Endodermal cell (in vitro differentiated cells): ENCODE measurements at places on chromosomes 7 and 10. TPM values are rescaled to one million over a fixed set of nuclear protein-coding genes. Genes with fewer than 3 reads are reported as not detected.

DNAAF5 gene
- total RNA-seq, result 49.4 and 54.2 TPM in 2 replicates

DNA sequence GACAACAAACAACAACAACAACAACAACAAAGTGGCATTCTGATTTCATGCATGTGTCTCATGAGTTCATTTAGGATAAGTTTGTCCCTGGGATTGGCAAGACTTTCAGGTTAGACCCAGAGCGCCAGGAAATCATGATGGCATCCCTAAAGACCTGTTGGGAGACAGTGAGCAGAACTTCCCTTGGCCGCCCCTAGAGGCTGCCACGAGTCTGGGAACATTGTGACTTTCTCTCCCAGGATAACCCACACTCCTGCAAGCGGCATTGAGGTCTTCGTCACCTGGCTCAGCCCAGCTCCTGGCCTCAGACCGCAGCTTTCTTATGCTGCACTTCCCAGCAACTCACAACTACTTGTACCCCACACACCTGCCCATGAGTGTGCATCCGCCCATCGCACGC is 80.5 kb upstream of the RNF32 start:
- DNase-seq, result peak; percentile 83

TSPAN15 gene
- total RNA-seq, result 15.8 to 21.6 TPM (median 19.5 TPM) in 3 replicates

- DNase-seq, result no peak
Measured at GRCh38 chr10:86732771-86733170, 23.6 kb upstream of the BMPR1A start.

- DNase-seq, result no peak
Measured at GRCh38 chr10:78656417-78657162, 412.2 kb upstream of the ZMIZ1 start.

DNA sequence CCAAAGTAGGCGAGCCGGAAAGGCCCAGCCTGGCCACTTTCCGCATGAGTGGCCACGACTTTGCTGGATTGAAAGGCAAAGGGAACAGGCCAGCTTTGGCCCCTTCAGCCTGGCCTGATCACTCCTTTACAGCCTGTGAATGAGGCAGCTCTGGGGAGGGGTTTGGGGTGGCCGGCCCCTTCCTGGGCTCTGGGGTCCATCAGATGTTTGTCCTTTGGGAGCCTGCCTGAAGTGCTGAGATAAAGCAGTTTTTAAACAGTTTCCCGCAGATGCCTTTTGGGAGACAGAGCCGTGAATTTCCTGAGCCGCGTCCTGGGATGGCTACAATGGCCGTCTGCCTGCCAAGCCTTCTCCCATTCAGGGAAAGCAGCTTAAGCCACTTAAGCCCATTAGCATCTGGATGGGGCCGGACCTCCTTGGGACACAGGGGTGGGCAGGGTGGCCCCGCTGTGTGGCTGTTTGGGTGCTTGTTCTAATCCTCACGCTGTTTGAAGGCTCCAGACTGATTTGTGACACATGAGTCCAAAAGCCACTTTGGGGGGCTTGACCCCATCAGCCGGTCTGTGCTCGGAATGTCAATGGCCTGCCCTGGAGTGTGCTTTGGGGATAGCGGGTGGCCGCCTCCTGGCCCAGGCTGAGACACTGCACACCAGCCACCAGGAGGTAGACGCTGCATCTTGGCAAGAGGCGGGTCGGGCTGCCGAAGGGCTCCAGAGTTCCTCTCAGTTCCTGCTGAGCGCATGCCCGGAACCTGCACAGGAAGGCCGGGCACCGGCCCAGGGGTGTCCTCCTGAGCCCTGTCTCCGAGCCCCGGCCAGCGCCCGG is 38.9 kb downstream of the NKX6-2 start:
- DNase-seq, result peak; percentile 85

GRCh38 chr10:110425684-110426293 is 71.9 kb upstream of the DUSP5 start:
- no peak for DNase-seq

EBLN1 gene
- not detected in 2 replicates for total RNA-seq

GRCh38 chr7:99679400-99680191 is at the start of gene CYP3A5:
Gene CYP3A5, minus strand, starts transcription at chr7:99679996. Its CDS starts 100 bp downstream, at chr7:99679896.
- no peak for DNase-seq

GRCh38 chr10:93189944-93190343 is 116.3 kb downstream of the CYP26A1 start:
- DNase-seq, result no peak

ANXA7 gene
- 69.2 and 83.4 TPM in 2 replicates for total RNA-seq
